IPS-NIHi11 (cell line): ENCODE measurements at places on chromosomes 1 and 21.

- peak; percentile 45 for DNase-seq
Measured at GRCh38 chr21:34670220-34670961, 1.6 kb downstream of the CLIC6 start.

DNA sequence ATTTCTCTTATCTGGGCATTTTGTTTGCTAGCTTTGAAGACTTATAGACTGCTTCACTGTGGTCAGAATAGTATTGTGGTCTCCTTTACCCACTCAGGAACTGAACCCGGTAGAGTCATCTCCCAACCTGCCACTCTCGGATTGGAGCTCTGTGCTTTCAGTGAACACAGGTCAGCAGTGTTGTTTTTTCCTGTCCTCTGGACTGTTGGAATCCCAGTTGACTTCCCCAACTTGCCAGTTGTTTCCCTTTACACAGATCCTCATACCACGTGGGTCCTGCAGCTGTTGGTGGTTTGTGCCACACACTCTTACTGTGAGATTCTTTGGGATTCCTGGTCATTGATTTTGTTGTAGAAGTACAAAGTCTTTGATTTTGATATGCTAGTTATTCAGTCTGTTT is 214.1 kb downstream of the DYRK1A start:
- no peak for DNase-seq

GRCh38 chr1:166354406-166354805 is 187.6 kb upstream of the FAM78B start:
- peak; percentile 55 for DNase-seq

- no peak for DNase-seq
Measured at GRCh38 chr1:198253259-198253658, 96.5 kb downstream of the NEK7 start.

GRCh38 chr21:36891692-36892091 is 74.8 kb downstream of the HLCS start:
- no peak for DNase-seq

DNA sequence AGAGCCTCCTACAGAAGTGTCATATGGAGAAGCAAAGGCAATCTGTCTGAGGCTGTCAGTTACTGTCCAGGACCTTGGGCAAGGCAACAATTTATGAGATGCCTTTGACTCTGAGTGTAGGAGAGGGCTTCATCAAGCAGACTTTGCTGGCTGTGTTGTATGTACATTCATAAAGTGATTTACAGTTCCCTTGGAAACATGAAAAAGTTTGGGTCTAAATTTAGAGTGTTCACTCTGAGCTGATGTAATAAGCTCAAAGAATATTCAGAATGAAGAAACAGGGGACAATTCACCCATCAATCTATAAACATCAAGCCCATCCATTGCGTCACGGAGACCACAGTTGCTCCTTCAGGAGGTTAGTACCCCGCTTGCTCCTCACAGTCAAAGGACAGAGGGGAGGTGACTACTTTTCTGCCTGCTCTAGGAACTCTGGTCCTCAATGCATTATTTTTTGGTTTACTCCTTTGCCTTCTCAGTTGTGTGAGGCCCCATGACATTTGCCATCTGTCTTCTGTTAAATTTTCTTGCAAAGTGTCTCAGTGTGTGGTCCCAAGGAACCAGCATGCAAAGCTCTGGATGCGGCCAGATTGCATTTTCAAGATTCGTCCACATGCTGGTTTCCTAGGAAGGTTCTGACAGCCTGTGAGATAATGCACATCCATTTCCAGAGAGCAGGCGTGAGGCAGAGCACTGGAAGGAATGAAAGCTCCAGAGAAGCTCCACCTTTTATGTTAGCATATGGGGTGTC is 241.1 kb upstream of the KIAA0040 start:
- DNase-seq, result no peak

DNA sequence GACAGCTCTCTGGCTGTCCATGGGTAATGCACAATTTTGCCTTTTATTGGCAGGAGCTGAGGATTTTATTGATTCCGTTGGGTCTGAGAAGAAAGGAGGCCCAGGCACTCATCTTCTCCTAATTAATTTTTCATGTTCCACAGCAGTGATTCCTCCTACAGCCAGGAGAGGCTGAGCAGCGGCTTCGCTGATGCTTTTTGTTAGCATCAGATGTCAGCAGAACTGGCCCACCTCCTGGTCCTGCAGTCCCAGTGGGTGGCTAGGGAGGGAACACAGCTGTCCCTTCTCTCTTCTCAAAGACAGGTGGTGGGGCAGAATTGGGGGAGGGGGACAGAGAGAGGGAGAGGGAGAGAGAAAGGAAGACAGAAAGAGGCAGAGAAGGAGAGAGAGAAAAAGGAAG is 5.7 kb downstream of the MT1HL1 start:
- DNase-seq, result no peak

GRCh38 chr1:217435204-217435603 is 195.7 kb downstream of the GPATCH2 start:
- no peak for DNase-seq

DNA sequence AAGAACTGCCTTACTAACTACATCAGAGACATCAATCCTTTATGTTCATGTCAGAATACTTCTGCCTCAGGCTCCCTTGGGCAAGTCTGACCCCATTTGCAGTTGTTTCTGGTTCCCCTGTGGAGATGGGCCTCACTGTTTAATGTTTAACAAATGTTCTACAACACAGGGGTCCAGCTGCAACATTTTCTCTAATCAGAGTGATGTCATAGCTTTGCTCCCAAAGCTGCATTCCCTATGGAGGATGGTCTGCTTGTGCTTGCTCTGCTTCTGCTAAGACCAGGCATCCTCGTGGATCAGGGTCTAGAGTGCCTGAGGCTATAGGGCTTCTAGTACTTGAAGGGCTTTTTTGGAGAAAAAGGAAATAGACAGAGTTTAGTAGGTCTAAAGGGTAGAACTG is 1071.2 kb downstream of the TTLL7 start:
- no peak for DNase-seq

DNA sequence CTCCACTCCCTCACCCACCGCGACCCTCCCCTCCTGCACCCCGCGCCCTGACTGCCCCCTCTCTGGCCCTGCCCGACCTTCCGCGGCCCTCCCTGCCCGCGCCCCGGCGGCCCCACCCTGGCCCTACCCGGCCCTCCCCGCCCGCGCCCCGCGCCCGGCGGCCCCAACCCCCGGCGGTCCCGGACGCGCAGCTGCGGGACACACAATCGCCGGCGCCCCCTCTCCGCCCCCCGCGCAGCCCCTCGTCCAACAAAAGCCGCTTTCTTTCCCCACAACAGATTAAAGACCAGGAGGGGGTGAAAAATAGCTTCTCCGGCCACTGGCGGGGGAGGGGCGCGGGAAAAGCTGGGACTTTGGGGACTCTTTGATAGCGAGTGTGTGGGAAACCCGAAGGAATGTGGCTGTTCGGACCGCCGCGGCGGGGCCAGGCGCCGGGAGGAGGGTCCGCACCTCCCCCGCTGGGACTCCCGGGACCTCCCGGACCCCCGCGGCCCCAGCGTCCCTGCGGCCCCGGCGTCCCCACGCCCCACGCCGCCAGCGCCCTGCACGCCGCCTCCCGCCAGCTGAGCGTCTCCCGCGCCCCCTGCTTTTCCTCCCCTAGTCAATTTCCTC is 8.8 kb upstream of the ID3 start:
- no peak for DNase-seq

GRCh38 chr1:114558544-114558943 is 22.9 kb downstream of the BCAS2 start:
- peak; percentile 37 for DNase-seq

- no peak for DNase-seq
Measured at GRCh38 chr1:204408074-204408507, 3.5 kb downstream of the PPP1R15B start.

DNA sequence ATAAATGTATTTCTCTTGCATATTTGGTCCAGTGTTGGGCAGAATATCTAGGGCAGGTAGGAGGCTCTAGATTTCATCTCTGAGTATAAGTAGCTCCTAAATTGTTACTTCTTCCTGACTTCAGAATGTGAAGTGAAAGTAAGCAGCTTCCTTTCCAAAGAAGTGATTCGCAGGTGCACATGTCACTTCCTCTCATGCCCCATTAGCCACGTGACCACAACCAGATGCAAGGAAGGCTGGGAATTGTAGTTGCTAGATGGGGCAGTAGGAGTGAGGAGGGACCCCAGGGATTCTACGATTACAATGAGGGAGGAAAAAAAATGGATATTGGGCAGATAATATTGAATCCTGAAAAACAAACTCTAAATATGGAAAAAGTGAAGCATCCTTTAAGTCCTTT is 113.2 kb upstream of the CYYR1 start:
- peak; percentile 44 for DNase-seq

- no peak for DNase-seq
Measured at GRCh38 chr1:209414803-209415329, 168.6 kb upstream of the CAMK1G start.

GRCh38 chr1:28296401-28297261 is 32.2 kb upstream of the MED18 start:
- DNase-seq, result peak; percentile 78

DNA sequence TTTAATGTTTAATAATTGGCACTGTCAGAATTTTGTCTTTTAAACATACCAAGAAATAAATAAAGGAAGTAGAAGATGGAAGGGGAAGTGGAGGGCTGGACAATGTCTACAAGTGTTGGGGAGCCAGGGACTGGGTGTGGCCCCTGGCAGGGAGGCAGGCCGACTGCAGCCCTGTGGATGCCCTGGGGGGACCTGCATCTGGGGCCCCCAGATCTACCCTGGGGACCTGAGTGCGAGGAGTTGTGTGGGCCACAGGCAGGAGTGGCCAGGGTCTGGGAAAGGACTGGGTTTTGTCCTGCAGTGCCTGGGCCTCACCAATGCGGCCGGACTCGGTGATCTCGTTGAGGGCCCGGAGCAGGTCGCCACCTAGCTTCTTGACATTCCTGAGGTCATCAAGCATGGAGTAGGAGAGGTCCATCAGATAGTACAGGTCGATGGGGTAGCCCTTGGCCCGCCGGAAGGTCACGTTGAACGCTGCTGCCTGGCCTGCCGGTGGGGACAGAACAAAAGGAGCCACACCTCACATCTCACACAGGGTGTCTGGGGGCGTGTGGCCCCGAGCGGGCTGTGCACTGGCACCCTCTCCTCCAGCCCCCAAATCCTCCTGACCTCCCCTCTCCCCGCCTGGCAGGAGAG is 17.5 kb downstream of the ITGB2 start:
- DNase-seq, result no peak

- no peak for DNase-seq
Measured at GRCh38 chr1:89605692-89606091, 27.2 kb upstream of the LRRC8C start.
